CD14-positive monocyte (primary cell): ENCODE measurements at places on chromosomes 4 and X. TPM values are rescaled to one million over a fixed set of nuclear protein-coding genes. Genes with fewer than 3 reads are reported as not detected.

The XIAP gene
- 2.1 TPM for polyA plus RNA-seq

The PLRG1 gene
- polyA plus RNA-seq = 15.9 and 34.6 TPM in 2 replicates

The ATP2B3 gene
- polyA plus RNA-seq = not detected

DNA sequence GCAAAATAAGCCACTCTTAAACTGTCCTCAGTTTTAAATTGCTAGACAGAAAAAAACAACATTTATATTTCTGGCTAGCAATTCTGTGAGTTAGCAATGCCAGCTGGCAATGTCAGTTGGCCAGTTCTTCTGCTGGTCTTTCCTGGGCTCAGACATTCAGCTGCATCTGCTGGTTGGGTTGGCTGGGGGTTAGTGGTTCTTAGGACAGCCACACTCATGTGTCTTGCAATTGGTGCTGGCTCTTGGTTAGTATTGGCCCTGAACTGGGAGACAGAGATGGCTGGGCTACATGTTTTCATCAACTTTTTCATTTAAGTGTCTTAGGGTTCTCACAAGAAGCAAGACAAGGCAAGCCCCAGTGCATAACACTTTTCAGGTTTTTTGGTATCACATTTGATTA is 48.0 kb upstream of the PDLIM5 start:
- H3K27ac ChIP-seq = no peak overlapping the region
- H3K36me3 ChIP-seq = no peaks in the 10 kb centered on the region
- no peak for DNase-seq
- H3K4me3 ChIP-seq = no peak overlapping the region
- H3K4me1 ChIP-seq = no peaks in the 10 kb centered on the region

DNA sequence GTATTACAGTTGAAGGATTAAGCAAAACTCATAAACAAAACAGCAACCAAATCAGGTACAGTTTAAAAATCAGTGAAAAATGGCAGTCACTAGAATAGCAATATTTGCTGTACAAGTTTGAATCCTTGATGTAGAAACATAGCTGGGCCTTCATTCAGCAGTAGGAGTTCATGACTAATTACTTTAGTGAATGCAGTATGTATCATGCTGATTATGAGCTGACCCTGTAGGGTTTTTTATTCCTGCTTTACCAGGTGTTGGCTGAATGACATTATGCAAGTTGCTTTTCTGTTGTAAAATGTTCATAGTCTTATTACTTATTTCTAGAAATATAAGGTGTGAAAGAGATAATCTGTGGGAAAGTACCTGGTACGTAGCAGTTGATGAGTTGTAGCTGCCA is 179.6 kb downstream of the CCSER1 start:
- no peak for DNase-seq
- H3K27ac ChIP-seq = no peak overlapping the region

GRCh38 chrX:153813161-153813560 is 17.2 kb downstream of the PDZD4 start:
- H3K27me3 ChIP-seq = peaks cover 15% of the 10 kb centered on the region
- no peak overlapping the region for H3K27ac ChIP-seq
- no peaks in the 10 kb centered on the region for H3K36me3 ChIP-seq
- H3K4me1 ChIP-seq = no peaks in the 10 kb centered on the region

The CT47A1 gene
- polyA plus RNA-seq = not detected in 2 replicates

DNA sequence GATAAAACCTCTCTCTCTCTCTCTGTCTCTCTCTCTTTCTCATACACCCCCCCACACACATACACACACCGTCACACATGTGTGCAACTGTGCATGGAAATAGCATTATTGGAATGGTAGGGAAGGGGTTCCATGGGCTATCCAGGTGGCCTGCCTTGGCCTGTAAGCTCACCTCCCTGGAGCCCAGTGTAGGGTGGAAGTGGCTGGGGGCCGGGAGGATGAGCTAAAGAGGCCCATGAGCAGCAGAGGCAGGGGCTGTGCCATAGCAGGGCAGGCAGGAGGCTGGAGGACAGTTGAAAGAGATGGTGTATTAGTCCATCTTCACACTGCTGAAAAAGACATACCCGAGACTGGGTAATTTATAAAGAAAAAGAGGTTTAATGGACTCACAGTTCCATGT is 74.2 kb downstream of the CYTL1 start:
- no peaks in the 10 kb centered on the region for H3K27me3 ChIP-seq
- no peak for DNase-seq
- peaks cover 8% of the 10 kb centered on the region for H3K4me1 ChIP-seq
- H3K27ac ChIP-seq = no peak overlapping the region
- H3K4me3 ChIP-seq = no peak overlapping the region

DNA sequence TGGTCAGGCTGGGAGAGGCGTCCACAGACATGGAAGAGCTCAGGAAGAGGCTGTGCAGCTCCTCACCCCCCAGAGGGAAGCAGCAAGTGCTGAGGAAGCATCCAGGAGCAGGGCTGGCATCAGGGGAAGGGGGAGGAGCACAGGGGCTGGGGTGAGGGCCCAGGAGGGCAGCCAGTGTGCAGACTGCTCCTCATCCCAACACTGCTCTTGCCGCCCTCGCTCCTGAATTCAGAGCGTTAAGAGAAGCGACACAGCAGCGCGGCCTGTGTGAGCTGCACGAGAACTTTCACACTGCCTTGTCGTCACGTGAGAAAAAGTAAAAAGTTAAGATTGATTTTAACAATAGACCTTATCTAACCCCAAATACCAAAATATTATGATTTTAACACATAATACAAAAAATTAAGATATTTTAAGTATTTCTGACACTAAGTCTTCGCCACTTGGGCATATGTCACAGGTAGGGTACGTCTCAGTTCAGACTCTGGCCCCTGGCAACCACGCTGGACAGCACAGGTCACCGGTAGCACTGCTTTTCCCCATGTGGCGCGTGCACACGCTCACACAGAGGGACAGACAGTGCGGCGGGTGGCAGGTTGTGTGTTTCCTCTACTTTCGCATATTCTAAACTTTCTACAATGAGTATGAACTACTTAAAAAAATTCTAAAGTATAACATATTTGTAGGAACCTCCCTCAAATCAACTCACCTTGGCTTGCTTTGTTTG is 19.7 kb downstream of the NOP14 start:
- H3K36me3 ChIP-seq = peaks cover 91% of the 10 kb centered on the region
- H3K4me1 ChIP-seq = no peaks in the 10 kb centered on the region
- H3K4me3 ChIP-seq = no peak overlapping the region
- DNase-seq = no peak
- no peak overlapping the region for H3K27ac ChIP-seq

- no peaks in the 10 kb centered on the region for H3K36me3 ChIP-seq
- DNase-seq = no peak
- no peaks in the 10 kb centered on the region for H3K4me1 ChIP-seq
These were observed 552.4 kb upstream of the MAGEB2 start for GRCh38 chrX:29662759-29663503.

The DUSP21 gene
- polyA plus RNA-seq = not detected

GRCh38 chr4:127993151-127993550 is 27.9 kb downstream of the ABHD18 start:
- peak; percentile 10 for DNase-seq
- H3K4me3 ChIP-seq = no peak overlapping the region
- H3K27me3 ChIP-seq = no peaks in the 10 kb centered on the region
- peaks cover 45% of the 10 kb centered on the region for H3K36me3 ChIP-seq
- no peak overlapping the region for H3K27ac ChIP-seq

GRCh38 chr4:4989083-4989622 is 30.1 kb downstream of the CYTL1 start:
- no peaks in the 10 kb centered on the region for H3K36me3 ChIP-seq
- H3K4me3 ChIP-seq = no peak overlapping the region
- H3K27ac ChIP-seq = no peak overlapping the region
- H3K4me1 ChIP-seq = no peaks in the 10 kb centered on the region

GRCh38 chrX:143435916-143436315 is 81.4 kb downstream of the SPANXN3 start:
- no peak overlapping the region for H3K27ac ChIP-seq
- no peaks in the 10 kb centered on the region for H3K27me3 ChIP-seq
- no peak overlapping the region for H3K4me3 ChIP-seq
- DNase-seq = no peak
- H3K4me1 ChIP-seq = no peaks in the 10 kb centered on the region

GRCh38 chr4:10584042-10584441 is 100.5 kb downstream of the CLNK start:
- no peaks in the 10 kb centered on the region for H3K36me3 ChIP-seq
- peak; percentile 62 for DNase-seq
- no peaks in the 10 kb centered on the region for H3K27me3 ChIP-seq
- H3K27ac ChIP-seq = no peak overlapping the region
- peaks cover 7% of the 10 kb centered on the region for H3K4me1 ChIP-seq
- H3K4me3 ChIP-seq = no peak overlapping the region

The OTUD6A gene
- polyA plus RNA-seq = not detected

The XAGE1A gene
- not detected for polyA plus RNA-seq

DNA sequence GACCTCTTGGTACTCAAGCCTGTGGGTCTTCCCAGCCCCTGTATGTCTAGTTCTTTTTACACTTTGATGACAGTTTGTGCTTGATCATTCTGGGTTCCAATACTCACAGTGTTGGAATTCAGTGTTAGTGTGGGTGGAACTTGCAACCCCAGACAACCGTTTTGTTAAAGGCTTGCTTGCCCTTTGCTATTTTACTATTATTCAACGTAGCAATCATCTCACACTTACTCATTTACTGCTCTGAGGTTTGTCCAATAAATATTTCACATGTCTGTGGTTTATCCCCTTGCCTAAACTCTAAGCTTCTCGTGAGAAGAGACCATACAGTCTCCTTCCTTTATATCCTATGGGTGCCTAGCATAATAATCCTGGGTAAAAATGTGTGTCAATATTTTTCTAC is 15.3 kb downstream of the CCNG2 start:
- peaks cover 37% of the 10 kb centered on the region for H3K36me3 ChIP-seq
- H3K27me3 ChIP-seq = no peaks in the 10 kb centered on the region
- H3K4me3 ChIP-seq = no peak overlapping the region

The TNIP3 gene
- polyA plus RNA-seq = 0.20 TPM

DNA sequence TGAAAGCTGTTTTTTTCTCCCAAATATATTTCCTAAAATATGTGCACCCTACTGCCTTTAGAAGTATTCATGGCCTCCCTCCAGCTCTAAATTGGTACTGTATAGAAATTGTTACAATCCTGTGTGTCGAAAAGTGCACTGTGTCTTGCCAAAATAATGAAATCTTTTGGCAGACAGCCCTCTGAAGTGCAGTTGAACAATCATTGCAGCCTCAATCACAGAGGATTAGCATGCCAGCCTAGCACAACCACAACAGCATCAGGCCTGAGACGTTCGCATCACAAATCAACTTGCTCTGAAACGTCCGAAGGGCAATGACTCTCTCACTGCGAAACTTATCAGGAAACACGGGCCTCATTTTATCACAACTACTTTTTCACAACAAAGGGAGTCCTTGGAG is 99.0 kb downstream of the ANOS1 start:
- no peaks in the 10 kb centered on the region for H3K4me1 ChIP-seq
- no peaks in the 10 kb centered on the region for H3K27me3 ChIP-seq
- H3K36me3 ChIP-seq = no peaks in the 10 kb centered on the region
- no peak for DNase-seq
- H3K4me3 ChIP-seq = no peak overlapping the region
- no peak overlapping the region for H3K27ac ChIP-seq

DNA sequence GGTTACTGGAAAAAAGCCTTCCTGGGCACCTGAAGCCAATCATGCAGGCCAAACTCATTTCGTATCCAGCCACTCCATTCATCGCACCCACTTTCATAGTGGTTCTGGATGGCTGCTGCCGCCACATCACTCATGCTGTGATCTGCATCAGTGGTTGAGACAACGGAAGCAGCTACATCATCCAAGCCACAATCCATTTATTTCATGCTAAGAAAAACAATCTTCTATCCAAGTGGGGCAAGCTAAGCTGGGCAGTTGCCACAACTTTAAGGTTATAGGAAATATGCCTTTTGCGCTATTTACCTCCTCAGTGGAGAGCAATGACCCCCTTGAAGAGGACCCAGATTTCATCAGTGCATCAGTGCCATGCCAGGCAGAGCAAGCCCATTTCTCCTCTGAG is 124.6 kb downstream of the GRIA3 start:
- DNase-seq = no peak
- H3K4me1 ChIP-seq = no peaks in the 10 kb centered on the region
- no peaks in the 10 kb centered on the region for H3K27me3 ChIP-seq
- H3K36me3 ChIP-seq = no peaks in the 10 kb centered on the region

DNA sequence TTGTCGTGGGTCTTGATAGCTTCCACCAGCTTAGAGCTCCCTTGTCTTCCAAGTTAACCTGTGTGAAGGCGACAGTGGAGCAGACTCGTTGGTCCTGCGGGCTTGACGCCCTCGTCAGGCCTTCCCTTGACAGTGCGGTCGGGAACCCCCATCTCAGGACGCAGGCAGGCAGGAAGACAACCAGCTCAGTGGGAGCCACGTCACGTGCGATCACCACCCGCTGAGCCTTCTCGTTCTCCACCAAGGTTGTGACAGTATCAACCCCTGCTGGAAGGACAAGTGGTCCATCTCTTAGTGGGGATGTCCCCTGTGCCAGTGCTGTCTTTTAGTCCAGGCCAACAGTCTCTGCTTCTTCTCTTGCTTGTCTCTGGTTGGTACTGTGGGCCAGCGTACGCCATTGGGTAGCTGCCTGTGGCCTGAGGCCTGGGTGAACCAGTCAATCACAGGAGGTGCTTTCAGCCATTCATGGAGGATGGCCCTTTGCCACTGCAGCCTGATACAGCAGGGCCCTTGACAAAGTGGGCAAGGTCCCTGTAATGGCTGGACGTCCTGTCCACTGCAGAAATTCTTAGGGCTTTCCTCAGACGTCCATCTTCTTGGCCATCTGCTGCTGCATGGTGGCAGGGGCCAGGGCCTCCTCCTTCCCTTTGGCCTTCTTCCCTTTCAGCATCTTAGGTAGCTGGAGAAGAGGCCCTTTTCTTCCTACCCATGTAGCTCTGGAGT is 31.4 kb downstream of the RGS12 start:
- no peak overlapping the region for H3K4me3 ChIP-seq
- H3K27me3 ChIP-seq = no peaks in the 10 kb centered on the region
- no peak overlapping the region for H3K27ac ChIP-seq
- H3K4me1 ChIP-seq = no peaks in the 10 kb centered on the region
- H3K36me3 ChIP-seq = no peaks in the 10 kb centered on the region

DNA sequence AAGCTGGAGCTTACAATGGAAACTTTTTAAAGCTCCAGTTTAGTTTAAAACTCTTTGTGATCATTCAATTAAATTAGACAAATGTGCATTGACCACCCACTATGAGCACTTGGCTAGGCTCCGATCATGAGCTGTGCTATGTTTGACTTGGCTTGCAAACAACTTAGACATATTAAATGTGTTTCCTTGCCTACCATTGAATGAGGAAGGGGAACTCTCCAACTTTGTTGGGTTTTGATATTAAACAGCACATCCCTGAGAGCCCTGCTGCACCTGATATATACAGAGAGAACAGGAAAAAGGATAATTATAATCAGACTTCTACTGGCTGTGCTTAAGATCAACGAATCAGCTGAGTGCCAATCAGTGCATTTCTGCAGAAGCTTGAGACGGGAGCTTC is 71.4 kb upstream of the ADGRL3 start:
- no peak overlapping the region for H3K4me3 ChIP-seq
- H3K27me3 ChIP-seq = no peaks in the 10 kb centered on the region
- H3K4me1 ChIP-seq = no peaks in the 10 kb centered on the region
- H3K27ac ChIP-seq = no peak overlapping the region
- no peaks in the 10 kb centered on the region for H3K36me3 ChIP-seq
